ENCODE measurements at places on chromosomes 2 and 18.

DNA sequence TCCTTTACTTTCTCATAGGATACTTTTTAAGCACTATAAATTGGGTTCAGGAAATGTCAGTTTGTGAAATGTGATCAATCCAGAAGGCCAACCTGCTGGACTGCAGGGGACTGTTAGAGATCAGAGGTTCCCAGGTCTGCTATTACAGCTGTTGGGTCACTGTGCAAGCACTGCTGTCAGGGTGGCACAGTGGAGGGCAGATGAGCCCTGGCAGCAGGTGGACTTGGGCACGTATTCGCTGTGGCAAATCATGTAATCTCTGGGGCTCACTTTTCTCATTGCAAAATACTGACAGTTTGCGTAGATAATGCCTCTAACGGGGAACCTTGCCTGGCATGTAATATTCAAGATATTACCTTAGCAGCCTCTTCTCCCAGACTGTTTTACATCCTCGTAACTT, 18.1 kb downstream of the RAB31 start:
- DNase-seq, result no peak

GRCh38 chr2:185785851-185786473, 47.4 kb downstream of the FSIP2 start:
- no peak for DNase-seq

DNA sequence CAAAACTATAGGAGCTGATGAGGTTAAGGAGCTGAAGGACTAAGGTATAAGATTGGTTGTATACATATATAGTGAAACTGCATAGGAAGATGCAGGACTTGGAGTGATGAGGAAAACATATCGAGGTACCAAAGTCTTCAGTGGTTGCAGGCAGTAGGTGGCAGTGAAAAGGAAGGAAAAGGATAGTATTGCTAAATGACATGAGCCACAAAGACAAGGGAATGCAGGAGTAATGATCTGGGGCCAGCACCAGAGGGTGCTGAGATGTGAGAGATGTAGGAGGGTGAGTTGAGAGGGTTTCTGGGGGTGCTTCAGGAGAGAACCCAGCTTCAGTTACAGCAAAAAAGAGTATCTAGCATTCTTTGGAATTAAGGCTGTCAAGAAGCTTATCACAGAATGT, 172.2 kb upstream of the MYO3B start:
- no peak for DNase-seq

GRCh38 chr18:13612196-13612997, 114.0 kb downstream of the FAM210A start:
- peak; percentile 69 for DNase-seq

DNA sequence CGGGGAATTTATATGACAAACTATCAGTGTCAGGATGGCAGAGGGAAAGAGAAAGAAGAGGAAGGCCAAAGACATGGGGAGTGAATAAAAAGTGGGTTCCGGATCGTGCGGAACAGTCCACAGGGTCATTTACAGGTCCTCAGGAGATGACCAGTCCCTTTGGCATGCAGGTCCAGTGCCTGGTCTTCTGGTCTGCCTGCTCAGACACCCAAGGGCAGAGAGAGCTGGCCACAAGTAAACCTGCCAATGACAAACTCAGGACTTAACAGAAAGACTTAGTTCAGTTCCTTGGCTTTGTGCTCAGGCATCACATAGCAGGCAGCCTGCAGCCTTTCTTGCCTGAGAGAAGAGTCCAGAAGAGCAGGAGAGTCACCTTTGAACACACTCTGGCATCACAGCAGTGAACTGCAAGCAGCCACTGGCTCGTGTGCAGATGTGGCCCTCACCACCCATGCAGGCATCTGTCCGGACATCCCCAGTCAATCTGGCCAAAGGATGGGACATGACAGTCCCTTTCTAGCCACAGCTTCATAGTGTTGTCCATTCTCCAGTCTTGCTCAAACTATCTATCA, 14.0 kb downstream of the TMEM127 start:
- DNase-seq, result peak; percentile 27

DNA sequence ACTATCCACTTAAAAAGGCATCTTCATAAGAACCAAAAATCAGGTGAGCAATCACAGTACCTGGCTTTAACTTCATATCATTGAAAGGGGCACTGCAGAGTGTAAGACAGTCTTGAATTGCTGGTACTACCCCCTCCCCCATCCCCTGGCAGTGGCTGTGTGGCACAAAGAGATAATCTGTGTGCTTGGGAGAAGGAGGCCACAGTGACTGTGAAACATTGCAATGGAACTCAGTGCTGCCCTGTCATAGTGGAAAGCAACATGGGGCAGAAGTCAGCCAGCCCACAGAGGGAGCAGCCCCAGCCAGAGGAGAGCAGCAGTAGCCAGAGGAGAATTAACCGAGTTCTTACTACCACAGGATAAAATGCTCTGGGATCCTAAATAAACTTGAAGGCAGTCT, 45.3 kb upstream of the UGP2 start:
- DNase-seq, result no peak

- DNase-seq, result no peak
Measured at GRCh38 chr18:25459814-25460213, 107.8 kb upstream of the ZNF521 start.

DNA sequence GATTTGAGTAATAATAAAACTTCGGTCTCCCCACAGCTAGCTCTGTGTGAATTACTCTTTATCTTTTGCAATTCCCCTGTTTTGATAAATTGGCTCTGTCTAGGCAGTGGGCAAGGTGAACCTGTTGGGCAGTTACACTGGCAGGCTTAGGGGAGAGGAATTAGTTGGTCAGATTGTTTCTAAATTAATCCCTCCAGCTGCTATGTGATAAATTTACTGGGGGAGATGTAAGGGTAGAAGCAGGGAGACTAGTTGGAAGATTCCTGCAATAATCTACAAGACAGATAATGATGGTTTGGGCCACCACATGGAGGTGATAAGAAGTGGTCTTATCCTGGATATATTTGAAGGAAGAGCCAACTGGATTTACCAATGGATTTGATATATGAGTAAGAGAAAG, 118.5 kb upstream of the TACR1 start:
- DNase-seq, result no peak

DNA sequence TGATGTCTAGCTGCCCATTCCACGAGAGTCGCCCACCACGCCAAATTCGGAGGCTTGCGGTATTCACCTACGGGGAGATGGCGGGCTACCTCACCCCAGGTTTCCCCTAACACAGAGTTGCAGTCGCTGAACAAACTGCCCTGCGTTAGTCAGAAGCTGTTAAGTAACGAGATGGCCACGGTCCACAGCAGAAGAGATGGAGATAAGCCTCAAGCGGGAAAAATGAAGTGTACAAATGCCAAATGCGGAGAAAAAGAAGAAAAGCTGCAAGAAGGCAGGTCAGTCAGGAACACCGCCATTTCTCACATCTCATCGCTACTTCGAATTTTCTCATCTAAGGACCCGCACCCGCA, 425 bp downstream of the ASB3 start:
- DNase-seq, result no peak

- DNase-seq, result peak; percentile 83
Measured at GRCh38 chr2:206085742-206086445, at the start of gene INO80D. TSS of gene INO80D (minus strand) at chr2:206086174. CDS start at chr2:206063016, 23,158 bp downstream.

DNA sequence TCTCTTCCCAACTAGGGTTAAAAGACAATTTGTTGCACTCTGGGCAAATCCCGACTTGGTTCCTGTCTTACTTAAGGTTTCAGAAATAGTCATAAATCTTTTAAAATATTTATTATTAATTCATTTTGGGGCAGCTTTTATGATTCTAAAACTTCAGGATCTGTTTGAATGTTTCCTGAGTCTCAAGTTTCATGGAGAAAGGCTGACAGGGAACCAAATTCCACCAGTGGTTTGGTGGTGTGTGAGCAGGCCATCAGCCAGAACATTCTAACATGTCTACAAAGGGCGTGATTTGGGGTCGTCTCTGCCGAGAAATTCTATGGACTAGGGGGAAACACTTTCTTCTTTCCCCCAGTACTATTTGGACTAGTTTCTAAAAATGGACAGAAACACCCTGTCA, 366.4 kb downstream of the ZNF521 start:
- DNase-seq, result no peak

GRCh38 chr2:155442088-155442487, 743.6 kb downstream of the KCNJ3 start:
- no peak for DNase-seq

- DNase-seq, result no peak
Measured at GRCh38 chr2:8168022-8168717, 513.7 kb upstream of the ID2 start.

- DNase-seq, result no peak
Measured at GRCh38 chr2:47592381-47592780, 189.4 kb downstream of the MSH2 start.

DNA sequence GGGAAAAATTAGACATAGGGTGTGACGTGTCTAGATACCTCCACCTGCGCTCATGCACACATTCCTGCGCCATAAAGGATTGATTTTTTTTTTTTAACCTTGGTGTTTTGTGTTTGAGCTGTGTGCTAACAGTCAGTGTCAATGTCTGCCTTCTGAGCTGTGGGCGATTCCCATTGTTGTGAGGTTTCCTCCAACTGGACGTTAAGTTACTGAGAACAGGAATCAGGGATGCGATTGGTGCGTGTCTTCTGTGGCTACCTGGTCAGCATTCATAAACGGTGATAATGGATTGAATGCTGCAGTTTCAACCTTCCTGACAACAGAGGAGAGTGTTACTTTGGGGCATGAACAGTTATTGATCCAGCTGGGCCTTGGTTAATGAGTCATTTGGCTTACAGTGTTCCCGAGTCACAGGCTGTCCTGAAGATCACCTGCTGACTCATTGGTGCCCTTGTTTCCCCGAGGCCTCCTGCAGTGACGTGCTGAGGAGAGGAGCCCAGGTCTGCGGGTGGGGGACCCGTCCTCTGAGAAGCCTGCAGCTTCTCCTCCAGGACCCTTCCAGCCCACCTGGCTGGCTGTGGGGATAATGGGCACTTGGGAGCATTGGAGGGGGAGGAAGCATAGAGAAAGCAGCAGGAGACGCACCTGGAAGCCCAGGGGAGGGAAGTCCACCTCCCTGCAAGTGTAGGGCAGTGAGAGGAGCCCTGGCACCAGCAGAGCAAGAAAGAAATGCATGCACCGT, 25.8 kb upstream of the CABYR start:
- no peak for DNase-seq

DNA sequence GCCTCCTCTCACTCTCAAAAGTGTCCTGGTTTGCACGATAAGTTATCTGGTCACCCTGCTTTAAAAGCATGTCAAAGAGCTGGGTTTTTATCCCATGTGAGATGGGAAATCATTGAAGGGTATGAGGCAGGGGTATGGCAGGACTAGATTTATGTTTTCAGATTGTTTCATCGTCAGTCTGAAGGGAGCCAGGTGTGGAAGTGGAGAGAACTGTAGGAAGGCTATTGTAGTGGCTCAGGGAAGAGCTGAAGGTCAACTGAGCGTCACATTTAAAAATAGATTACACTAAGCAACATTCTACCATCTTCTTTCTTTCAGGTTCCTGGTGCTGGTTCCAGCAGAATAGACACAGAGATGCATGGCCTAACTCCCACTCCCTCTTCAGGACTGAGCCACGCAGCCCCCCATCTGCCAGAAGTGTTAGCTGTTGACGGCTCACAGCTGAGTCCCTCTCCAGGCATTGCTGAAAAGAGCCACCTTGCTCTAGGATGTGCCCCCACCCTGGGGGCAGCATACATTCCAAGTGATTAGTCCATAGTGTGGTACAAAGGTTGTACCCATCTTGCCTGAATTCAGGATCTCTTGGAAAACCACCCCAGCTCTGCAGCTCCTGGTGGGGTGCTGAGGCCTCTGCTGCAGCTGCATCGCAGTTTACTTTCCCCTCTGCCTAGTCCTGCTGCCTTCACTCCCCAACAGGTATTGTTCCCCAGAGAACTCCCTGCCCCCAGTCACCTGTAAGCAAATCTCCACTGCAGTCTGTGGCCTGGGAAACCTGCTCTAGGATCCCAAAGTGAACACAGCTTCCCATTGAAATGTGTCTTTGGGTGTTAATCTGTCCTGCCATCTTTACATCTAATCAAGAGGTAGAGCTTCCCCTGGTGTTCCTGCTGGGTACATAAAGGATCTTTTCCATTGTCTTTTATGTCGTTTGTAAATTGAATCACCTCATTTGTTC, 79.5 kb upstream of the KLF7 start:
- no peak for DNase-seq

GRCh38 chr2:239152239-239152915, 248.4 kb downstream of the HDAC4 start:
- DNase-seq, result no peak

GRCh38 chr2:44297431-44297830, 22.2 kb downstream of the SLC3A1 start:
- DNase-seq, result no peak

DNA sequence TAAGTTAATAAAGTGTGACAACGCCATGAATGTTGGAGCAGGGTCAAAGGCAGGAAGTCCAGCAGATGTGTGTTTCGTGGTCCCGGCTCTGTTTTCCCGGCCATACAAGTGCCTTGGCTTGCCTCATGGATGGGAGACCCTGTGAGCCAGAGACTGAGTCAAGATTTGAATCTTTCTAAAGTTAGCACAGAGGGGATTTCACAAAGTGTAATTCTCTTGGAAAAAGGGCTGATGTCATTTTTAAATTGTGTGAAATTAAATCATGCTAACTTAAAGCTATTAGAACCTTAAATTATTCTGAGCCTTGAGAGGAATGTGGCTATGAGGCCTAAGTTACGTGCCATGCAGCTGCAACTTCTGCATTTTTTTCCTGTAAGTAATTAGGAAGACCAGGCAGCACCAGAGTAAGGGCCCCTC, 38.3 kb upstream of the RALBP1 start:
- DNase-seq, result no peak

DNA sequence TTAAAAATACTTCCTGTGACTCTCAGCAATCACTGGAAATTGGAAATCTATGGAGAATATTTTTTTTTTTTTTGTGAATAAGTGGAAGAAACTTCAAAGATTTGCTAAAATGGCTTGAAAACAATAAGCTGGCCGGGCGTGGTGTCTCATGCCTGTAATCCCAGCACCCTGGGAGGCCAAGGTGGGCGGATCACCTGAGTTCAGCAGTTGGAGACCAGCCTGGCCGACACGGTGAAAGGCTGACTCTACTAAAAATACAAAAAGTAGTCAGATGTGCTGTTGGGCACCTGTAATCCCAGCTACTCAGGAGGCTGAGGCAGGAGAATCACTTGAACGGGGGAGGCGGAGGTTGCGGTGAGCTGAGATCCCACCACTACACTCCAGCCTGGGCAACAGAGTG, 155.5 kb upstream of the CAVIN2 start:
- DNase-seq, result no peak

DNA sequence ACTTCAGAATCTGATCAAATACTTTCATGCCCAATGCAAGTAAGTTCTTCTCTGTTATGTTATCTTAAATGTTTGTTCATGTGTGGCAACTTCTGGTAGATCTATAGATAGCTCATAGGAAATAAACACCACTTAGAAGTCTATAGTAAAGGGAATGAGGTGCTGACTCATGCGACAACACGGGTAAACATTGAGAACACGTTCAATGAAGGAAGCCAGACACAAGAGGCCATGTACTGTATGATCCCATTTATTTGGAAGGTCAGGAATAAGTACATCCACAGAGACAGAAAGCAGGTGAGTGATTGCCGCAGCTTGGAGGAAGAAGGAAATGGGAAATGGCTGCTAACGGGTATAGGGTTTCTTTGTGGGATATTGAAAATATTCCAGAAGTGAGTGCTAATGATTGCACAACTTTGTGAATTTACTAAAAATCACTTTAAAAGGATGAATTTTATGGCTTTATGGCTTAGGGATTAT, 95.4 kb downstream of the ITGB1BP1 start:
- no peak for DNase-seq

GRCh38 chr18:25097569-25098056, 254.4 kb downstream of the ZNF521 start:
- no peak for DNase-seq
